SK-N-SH (cell line): ENCODE measurements at places on chromosomes 13 and 19. TPM values are rescaled to one million over a fixed set of nuclear protein-coding genes. Genes with fewer than 3 reads are reported as not detected.
A peak's percentile ranks its signal among the peaks of the same experiment; 100 is the strongest.

Gene ZNF296
- 0.16 and 0.21 TPM in 2 replicates for polyA plus RNA-seq

Gene ZNF835
- polyA plus RNA-seq, result 0.03 TPM in 1 of 2 replicates, not detected in the other

Gene ZNF135
- 0.41 and 0.54 TPM in 2 replicates for polyA plus RNA-seq

Gene CYP2F1
- polyA plus RNA-seq, result not detected in 2 replicates

Gene ADGRE1
- polyA plus RNA-seq, result 8.9 and 11.2 TPM in 2 replicates

Gene LILRB1
- polyA plus RNA-seq, result not detected in 2 replicates

Gene OR7D2
- polyA plus RNA-seq, result not detected in 2 replicates

Gene MEDAG
- polyA plus RNA-seq, result 0.03 TPM in 1 of 2 replicates, not detected in the other

Gene SCN1B
- 10.3 and 10.5 TPM in 2 replicates for polyA plus RNA-seq

Gene NKG7
- polyA plus RNA-seq, result not detected in 2 replicates

Gene SLC17A7
- 0.39 and 0.59 TPM in 2 replicates for polyA plus RNA-seq

Gene DCUN1D2
- polyA plus RNA-seq, result 11.0 and 13.0 TPM in 2 replicates

Gene MATK
- polyA plus RNA-seq, result not detected in 2 replicates

Gene IRGC
- polyA plus RNA-seq, result not detected in 2 replicates

Gene THSD1
- polyA plus RNA-seq, result 8.9 and 10.1 TPM in 2 replicates

Gene ZNF729
- polyA plus RNA-seq, result not detected in 2 replicates

Gene ALKBH6
- polyA plus RNA-seq, result 29.9 and 30.7 TPM in 2 replicates

Gene ZNF83
- polyA plus RNA-seq, result 30.1 and 60.6 TPM in 2 replicates

Gene NCAN
- polyA plus RNA-seq, result 0.03 and 0.10 TPM in 2 replicates

Gene RGCC
- 0.05 TPM in 1 of 2 replicates, not detected in the other for polyA plus RNA-seq

Gene ZNF569
- polyA plus RNA-seq, result 2.0 and 2.5 TPM in 2 replicates

Gene KANK2
- 63.9 and 92.4 TPM in 2 replicates for polyA plus RNA-seq

- DNase-seq, result no peak
- H3K4me3 ChIP-seq, result no peak overlapping the region
- no peak overlapping the region for H3K27ac ChIP-seq
- no peaks in the 10 kb centered on the region for H3K36me3 ChIP-seq
Observed at GRCh38 chr13:29905845-29906244, 55.4 kb upstream of the UBL3 start.

GRCh38 chr19:3979289-3979673 is 6.0 kb downstream of the EEF2 start:
- H3K27me3 ChIP-seq, result no peaks in the 10 kb centered on the region
- H3K36me3 ChIP-seq, result peaks cover 87% of the 10 kb centered on the region
- peaks cover 15% of the 10 kb centered on the region for H3K4me1 ChIP-seq
- peak; percentile 11 for DNase-seq

GRCh38 chr13:105908586-105908985 is 626.9 kb downstream of the EFNB2 start:
- no peaks in the 10 kb centered on the region for H3K4me1 ChIP-seq
- H3K4me3 ChIP-seq, result no peak overlapping the region
- no peak overlapping the region for H3K27ac ChIP-seq
- H3K27me3 ChIP-seq, result no peaks in the 10 kb centered on the region; the same call in 1 of the 2 replicates
- no peak for DNase-seq

DNA sequence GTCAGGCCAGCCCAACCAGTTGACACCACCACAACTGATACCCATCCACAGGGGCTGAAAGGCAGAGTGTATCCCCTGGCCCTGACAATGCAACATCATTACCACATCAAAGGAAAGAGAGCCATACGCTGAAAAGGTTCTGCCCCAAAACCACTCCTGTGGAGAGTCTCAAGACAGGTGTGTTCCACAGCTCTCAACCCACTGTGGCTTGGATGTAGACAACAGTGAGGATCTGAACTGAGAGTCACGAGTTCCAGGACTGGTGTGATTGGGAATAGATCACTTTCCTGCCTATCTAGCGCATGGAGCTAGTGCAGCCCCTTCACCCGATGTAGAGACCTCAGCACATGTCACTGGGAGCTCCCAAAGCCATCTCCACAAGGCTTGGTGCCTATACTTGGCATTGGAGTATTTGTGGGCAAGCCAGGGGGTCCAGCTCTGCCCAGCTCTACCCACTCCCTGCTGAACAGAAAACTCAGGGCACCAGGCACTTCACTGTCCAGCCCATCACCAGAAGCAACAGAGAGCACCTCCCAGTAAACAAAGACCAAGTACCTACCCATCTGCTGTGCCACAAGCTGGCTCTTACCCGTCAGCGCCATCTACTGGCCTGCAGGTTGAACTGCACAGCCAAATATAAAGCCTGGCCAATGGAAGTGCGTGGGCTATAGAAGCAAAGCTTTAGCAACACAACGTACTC is 579.5 kb downstream of the UQCRFS1 start:
- H3K36me3 ChIP-seq, result no peaks in the 10 kb centered on the region
- H3K27ac ChIP-seq, result no peak overlapping the region
- no peak overlapping the region for H3K4me3 ChIP-seq
- no peaks in the 10 kb centered on the region for H3K27me3 ChIP-seq

- DNase-seq, result peak; percentile 83
- peaks cover 23% of the 10 kb centered on the region; the same call in 1 of the 2 replicates for H3K4me1 ChIP-seq
- H3K36me3 ChIP-seq, result no peaks in the 10 kb centered on the region; the same call in 1 of the 2 replicates
Observed at GRCh38 chr19:53961523-53962356, 997 bp upstream of the CACNG8 start.

DNA sequence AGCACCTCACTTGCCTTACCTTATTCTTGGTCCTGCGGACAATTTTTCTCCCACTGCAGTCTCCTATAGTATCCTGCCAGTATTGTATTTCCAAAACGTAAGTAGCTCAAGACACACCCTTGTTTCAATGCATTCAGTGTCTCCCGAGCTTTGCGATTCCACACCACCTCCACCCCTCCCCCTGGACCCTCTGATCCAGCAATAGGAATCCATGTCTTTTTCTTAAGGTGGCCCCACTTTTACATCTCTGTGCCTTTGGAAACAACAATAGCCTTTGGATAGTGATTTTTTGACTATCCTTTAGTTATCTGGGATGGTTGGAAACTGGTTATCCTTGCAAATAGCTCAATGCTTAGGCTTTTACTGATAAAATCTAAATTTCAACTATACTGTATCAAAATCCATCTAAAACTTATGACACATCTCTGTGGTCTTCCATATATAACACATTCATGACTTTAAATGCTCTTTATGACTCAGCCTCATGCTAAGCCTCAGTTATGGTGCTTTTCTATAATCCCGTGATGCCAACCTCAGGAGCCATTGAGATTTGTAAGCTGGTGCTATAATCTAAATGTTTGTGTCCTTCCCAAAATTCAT is 27.1 kb downstream of the FAM216B start:
- H3K27me3 ChIP-seq, result no peaks in the 10 kb centered on the region
- no peaks in the 10 kb centered on the region for H3K4me1 ChIP-seq
- H3K27ac ChIP-seq, result peak overlapping the region; percentile 81
- DNase-seq, result no peak

DNA sequence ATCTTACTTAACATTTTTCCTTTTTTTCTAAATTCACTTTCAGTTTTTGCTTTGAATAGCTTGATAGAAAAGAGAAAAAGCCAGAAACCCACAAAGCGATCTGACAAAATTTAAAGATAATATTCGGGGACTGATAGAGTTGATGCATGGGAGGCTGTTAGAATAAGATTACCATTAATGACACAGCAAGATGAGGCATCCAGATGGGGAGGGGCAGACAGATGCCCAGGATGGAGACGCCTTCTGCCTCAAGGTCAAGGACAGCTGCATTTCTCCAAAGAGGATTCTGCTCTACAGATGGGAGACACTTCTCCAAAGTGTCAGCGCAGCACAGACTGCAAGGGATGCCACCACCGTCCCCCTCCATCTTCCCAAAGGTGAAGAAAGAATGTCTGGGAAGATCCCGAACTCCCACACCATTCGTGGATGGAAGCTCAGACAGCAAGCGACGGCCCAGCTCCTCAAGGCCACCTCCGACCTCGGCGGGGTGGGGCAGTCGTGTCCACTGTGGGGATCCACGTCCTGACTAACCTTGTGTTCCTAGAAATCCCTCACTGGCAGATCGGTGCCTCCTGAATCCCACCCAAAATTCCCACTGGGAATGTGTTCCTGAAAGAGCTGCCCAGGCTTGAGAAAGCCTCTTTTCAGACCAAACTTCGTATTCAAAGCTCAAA is 32.9 kb downstream of the NAXD start:
- H3K36me3 ChIP-seq, result peaks cover 31% of the 10 kb centered on the region
- H3K27ac ChIP-seq, result no peak overlapping the region
- DNase-seq, result peak; percentile 34
- H3K4me3 ChIP-seq, result no peak overlapping the region

DNA sequence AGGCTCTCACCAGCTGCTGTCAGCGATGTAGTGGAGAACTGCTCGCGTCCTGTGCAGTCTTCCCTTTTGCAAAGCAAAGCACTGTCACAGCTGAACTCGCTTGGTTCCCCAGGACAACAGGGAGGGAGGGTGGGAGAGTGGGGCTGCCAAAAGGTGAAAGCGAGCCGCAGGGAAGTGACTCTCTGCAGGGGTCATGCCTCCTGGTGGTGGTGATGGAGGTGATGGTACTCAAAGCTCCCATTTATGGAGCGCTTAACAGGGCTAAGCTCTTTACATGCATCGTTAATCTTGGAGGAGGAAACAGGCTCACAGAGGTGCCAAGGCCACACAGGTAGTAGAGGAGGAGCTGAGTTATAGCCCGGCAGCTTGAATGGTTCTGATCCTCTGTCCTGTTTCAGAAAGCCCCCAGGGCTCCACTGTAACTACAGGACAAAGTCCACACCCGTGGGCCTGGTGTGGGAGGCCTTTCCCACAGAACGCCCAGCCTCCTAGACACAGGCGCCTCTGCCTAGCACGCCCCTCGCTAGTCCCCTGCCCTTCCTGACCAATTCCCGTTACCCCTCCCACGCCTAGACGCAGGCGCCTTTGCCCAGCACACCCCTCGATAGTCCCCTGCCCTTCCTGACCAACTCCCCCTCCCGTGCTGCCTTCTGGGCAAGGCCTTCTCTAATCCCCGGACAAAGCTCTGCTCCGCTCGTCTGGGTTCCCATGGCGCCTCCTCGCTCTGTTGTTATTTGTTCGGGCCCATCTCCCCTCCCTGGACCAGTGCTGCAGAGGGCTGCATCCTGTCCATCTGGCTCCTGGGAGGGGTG is 10.7 kb downstream of the PPP1R37 start:
- H3K36me3 ChIP-seq, result no peaks in the 10 kb centered on the region; the same call in 1 of the 2 replicates
- H3K27ac ChIP-seq, result no peak overlapping the region; the same call in 1 of the 2 replicates
- no peaks in the 10 kb centered on the region for H3K27me3 ChIP-seq
- no peak for DNase-seq
- H3K4me3 ChIP-seq, result no peak overlapping the region
- H3K4me1 ChIP-seq, result peaks cover 5% of the 10 kb centered on the region; the same call in 1 of the 2 replicates

- 0 out of 2 replicates have a peak overlapping the region, but pooled peaks have one; percentile 81 for H3K27ac ChIP-seq
- DNase-seq, result no peak
- peaks cover 38% of the 10 kb centered on the region; the same call in 1 of the 2 replicates for H3K36me3 ChIP-seq
- H3K4me3 ChIP-seq, result peak overlapping the region; percentile 72
- no peaks in the 10 kb centered on the region for H3K27me3 ChIP-seq
- H3K4me1 ChIP-seq, result peaks cover 8% of the 10 kb centered on the region; the same call in 1 of the 2 replicates
Observed at GRCh38 chr19:43594081-43594697, 1.7 kb downstream of the IRGQ start.

DNA sequence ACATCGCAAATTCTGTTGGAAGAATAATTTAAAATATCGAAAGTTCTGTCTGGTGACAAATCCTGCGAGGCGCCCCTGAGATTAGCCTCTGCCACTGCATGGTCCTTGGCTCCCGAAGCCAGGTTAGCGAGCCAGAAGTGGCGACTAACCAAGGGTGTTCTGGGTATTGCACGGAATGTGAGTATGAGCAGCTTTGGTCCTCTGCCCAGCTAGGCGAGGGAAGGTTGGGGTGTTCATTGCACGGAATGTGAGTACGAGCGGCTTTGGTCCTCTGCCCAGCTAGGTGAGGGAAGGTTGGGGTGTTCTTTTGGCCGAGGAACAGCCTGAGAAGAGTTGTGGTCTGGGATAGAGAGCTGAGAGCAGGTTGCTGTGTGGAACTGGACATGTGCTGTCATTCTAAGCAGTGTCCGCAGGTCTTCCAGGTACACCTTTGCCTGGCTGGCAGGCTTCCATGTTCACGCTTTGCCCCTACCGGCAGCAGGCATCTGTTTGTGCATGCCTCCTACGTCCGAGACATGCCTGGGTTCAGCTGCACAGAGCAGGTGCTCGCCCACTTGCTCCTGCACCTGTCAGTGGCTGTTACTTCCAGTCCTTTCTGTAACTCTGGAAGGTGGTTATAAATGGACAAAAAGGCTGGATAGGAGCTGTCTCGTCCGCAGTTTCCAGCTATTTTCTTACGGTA is 18.3 kb upstream of the TEX29 start:
- no peak for DNase-seq
- H3K4me1 ChIP-seq, result no peaks in the 10 kb centered on the region
- H3K27ac ChIP-seq, result no peak overlapping the region
- no peaks in the 10 kb centered on the region for H3K27me3 ChIP-seq
- H3K4me3 ChIP-seq, result no peak overlapping the region

- H3K36me3 ChIP-seq, result no peaks in the 10 kb centered on the region
- H3K4me3 ChIP-seq, result no peak overlapping the region
- H3K27me3 ChIP-seq, result no peaks in the 10 kb centered on the region
- H3K4me1 ChIP-seq, result no peaks in the 10 kb centered on the region
- no peak for DNase-seq
Observed at GRCh38 chr13:43039966-43040365, 16.6 kb downstream of the DNAJC15 start.

GRCh38 chr13:27151798-27152599 is 19.6 kb downstream of the USP12 start:
- no peak overlapping the region for H3K27ac ChIP-seq
- peaks cover 7% of the 10 kb centered on the region for H3K36me3 ChIP-seq
- no peaks in the 10 kb centered on the region for H3K4me1 ChIP-seq
- no peak overlapping the region for H3K4me3 ChIP-seq
- DNase-seq, result no peak

GRCh38 chr19:18843960-18844359 is 12.2 kb downstream of the UPF1 start:
- no peak overlapping the region for H3K27ac ChIP-seq
- no peak for DNase-seq
- H3K4me1 ChIP-seq, result peaks cover 17% of the 10 kb centered on the region

GRCh38 chr13:79593121-79593520 is 112.2 kb downstream of the NDFIP2 start:
- H3K36me3 ChIP-seq, result no peaks in the 10 kb centered on the region
- H3K4me1 ChIP-seq, result peaks cover 5% of the 10 kb centered on the region
- no peak overlapping the region for H3K4me3 ChIP-seq
- peak overlapping the region; percentile 8 for H3K27ac ChIP-seq
- no peak for DNase-seq

DNA sequence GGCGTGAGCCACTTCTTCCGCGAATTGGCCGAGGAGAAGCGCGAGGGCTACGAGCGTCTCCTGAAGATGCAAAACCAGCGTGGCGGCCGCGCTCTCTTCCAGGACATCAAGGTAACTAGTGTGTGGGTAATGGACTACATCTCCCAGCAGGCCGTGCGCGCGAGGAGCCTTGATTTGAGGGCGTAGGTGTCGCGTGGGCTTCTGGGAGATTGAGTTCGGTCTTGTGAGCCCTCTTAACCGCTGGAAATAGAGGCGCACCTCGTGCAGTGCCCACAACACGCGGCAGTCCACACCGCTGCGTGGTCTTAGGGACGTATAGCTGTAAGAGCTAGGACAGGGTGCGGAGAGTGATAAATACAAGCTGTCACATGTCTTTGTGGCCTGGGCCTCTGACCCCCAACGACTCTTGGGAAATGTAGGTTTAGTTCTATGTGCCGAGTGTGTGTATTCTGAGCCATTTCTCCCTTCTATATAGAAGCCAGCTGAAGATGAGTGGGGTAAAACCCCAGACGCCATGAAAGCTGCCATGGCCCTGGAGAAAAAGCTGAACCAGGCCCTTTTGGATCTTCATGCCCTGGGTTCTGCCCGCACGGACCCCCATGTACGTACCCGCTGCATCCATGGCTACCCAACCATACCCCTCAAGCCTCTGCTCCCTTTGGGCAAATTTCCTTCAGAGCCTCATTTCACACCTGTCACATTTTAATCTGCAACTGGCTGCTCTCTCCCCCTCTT is 864 bp downstream of the FTL start:
- peaks cover 17% of the 10 kb centered on the region for H3K4me1 ChIP-seq
- H3K36me3 ChIP-seq, result peaks cover 27% of the 10 kb centered on the region
- peak overlapping the region; percentile 74 for H3K4me3 ChIP-seq
- H3K27me3 ChIP-seq, result no peaks in the 10 kb centered on the region
- DNase-seq, result peak; percentile 82
- H3K27ac ChIP-seq, result peak overlapping the region; percentile 72
